RCC 7860 (cell line): ENCODE measurements at places on chromosomes 12 and 14.

DNA sequence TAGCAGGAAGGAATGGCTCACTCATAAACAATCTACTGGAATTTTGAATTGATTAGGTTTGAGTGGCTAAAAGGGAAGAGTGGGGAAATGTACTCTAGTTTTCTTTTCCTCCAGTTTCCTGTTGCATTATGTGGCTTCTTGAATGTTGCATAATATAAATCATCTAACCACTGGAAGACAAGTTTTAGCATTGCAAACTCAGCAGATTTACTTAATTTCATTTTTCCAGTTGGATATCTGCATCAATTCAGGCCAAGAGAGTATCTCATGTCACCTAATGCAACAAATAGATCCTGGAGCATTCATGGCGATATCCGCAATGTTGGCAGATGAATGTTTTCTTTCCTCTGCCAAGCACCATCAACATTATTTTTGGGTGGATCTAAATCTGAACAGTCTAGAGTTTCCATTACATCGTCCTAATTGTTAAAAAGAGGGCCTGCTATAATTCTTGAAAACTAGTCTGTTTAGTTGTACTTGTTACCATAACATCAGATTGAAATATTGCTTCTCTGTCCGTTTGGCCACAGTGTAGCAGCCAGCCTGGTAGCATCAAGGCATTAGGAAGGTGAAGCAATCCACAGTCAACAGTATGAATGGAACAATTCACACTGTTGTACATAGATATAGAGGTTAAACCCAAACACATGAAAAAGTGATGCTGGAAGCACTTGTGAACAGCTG, 544.2 kb downstream of the ETNK1 start:
- DNase-seq: no peak

- DNase-seq: no peak
Measured at GRCh38 chr14:31029016-31029970, 3.1 kb upstream of the STRN3 start.

- DNase-seq: no peak
Measured at GRCh38 chr14:24408764-24409163, 10.0 kb downstream of the NYNRIN start.

DNA sequence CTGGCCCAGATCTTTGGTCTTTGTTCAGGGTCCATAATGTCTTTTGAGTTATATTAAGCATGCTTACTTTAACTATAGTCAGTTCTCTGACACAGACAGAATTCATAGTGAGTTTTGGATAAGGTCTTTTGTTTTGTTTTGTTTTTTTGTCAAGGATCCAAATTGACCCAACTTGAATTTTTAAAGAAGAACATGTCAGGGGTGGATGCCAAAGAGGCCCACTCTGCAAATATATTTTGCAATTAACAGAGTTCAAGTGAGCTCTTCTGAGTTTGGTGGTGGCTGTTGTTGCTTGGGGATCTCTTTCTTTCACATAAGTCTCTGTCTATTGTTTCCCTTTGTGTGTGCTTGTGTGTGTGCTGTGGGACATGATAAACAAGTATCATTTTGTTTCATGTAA, 34.4 kb upstream of the PMCH start:
- no peak for DNase-seq

DNA sequence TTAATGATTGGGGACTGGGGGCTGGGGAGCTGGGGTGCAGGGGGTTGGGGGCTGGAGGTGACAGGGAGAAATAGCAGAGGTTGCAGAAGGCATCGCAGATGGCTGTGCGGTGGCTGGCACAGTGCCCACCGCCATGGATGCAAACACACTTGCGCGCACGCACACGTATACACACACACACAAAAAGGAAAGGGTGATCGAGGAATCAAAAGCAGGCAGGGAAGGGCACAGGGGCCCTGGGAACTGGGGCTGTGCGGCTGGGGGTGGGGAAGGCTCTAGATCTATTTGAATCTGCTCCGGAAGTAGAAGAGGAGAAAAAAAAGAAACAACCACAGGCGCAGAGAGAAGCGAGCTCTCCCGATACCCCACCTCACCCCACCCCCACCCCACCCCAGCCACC, 39.4 kb downstream of the ZFHX2 start:
- no peak for DNase-seq
